Panc1 (cell line): ENCODE measurements at places on chromosomes 6 and 20.

DNA sequence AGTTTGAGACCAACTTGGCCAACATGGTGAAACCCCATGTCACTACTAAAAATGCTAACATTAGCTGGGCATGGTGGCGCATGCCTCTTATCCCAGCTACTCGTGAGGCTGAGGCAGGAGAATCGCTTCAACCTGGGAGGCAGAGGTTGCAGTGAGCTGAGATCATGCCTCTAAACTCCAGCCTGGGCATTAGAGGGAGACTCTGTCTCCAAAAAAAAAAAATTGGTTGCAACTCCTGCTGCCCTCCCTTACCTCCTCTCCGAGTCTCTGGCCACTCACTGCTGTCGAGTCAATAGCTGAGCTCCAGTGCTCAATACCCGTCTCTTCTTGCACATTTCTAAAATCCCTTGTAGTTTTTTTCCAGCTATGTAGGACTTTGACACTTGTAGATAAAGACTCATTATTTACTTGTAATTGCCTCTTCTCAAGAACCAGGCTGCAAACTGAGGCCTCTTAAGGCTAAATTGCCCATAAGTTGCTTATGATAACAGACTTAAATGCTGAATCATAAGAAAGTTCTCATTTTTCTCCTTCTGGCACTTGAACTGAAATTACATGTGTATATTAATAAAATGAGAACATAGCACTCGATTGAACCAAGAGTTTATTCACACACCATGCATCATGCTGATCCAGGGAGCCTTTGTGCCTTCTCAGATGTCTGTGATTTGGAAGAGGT, 13.8 kb downstream of the HECA start:
- no peak for DNase-seq

DNA sequence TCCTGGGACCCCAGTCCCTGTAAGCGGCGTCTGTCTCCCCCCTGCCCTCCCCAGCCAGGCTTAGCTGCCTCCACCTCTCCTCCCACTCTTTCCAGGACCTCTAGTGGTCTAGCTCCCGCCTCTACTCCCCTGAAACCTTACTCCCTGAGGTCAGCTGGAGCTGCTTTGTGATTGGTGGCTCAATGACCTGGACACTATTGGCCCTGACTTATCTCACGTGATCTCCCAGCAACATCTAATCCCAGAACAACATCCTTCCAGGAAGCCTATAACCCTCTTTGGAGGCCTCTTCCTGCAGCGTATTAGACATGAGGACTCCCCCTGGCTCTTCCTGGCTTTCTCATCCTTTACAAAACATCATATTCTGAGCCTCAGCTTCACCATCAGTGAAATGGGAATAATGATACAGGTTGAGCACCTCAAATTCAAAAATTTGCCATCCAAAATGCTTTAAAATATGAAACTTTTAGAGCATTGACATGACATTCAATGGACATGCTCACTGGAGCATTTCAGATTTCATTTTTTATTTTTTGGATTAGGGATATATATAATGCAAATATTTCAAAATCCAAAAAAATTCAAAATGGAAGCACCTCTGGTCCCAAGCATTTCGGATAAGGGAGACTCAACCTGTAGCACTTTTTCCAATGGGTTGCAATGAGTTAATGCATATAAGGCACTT, 16.3 kb upstream of the SRC start:
- no peak for DNase-seq

DNA sequence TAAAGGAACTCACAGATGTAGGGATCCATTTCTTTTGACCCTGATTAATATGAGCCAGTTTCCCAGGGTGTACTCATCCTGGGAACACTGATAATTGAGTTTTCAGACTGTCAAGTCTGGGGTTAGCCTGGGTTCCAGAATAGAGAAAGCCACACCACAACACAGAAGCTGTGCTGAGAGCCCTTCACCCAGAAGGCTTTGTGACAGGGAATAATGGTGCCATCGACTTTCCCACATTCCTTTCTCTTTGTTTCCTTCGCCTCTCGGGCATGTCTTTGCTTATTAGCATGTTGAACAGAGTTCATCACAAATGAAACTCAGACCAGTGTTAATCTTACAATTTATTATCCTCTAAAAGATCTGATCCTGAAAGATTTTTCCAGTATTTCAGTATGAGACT, 95.0 kb downstream of the TCP11 start:
- no peak for DNase-seq

- no peak for DNase-seq
These were observed 191.6 kb downstream of the HAO1 start for GRCh38 chr20:7748624-7749023.

DNA sequence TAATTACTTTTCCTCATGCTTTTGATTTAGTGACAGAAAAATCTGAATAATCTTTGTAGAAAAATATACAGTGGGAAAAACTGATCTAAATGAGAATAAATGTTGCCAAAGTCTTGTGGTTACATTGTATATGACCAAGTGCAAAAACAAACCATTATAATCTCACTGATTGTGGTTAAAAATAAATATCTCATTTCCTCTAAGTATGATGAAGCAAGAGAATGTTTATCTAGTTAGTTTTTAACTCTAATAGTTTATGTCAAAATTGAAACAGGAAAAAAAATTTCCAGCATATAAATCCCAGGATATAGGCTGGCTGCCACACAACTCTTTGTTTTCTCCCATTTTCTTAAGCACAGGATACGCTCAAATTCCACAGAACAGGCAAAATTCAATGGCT, 392.7 kb upstream of the ID4 start:
- DNase-seq: no peak

DNA sequence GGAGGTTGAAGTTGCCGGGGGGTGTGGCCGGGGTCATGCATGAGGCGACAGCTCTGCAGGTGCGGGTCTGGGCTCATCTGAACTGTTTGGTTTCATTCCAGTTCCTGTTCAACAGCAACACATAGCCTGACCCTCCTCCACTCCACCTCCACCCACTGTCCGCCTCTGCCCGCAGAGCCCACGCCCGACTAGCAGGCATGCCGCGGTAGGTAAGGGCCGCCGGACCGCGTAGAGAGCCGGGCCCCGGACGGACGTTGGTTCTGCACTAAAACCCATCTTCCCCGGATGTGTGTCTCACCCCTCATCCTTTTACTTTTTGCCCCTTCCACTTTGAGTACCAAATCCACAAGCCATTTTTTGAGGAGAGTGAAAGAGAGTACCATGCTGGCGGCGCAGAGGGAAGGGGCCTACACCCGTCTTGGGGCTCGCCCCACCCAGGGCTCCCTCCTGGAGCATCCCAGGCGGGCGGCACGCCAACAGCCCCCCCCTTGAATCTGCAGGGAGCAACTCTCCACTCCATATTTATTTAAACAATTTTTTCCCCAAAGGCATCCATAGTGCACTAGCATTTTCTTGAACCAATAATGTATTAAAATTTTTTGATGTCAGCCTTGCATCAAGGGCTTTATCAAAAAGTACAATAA, 72.5 kb downstream of the PTPN1 start:
- DNase-seq: no peak

GRCh38 chr6:38543022-38543421, 96.7 kb downstream of the BTBD9 start:
- no peak for DNase-seq

- no peak for DNase-seq
These were observed 217.1 kb downstream of the ALDH8A1 start for GRCh38 chr6:134732763-134733162.

GRCh38 chr20:47262365-47263013, 94.0 kb downstream of the ZMYND8 start:
- no peak for DNase-seq

GRCh38 chr20:39108746-39109145, 146.6 kb downstream of the DHX35 start:
- DNase-seq: no peak

DNA sequence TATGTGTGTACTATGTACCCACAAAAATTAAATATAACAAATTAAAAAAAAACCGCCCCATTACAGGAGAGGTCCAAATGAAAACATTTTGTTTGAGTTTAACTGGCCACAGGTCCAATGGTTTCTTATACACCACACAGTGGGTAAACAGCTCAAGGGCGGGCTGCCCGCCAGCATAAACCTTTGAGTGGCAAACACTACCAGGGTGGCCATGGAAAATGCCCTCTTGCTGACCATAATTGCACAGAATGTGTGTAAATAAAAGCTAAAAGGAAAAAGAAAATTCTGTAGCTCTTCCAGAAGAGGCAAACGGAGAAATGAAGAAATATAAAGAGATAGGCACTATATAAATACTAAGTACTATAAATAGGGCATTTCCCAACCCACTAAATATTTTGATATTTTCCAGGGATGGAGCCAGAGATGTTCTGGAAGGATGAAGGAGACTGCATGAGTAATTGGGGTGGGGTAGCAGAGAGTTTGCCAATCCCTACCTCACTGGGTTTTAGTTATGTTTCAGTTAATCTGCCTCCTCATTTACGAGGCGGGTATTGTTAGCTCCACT, 1.1 kb upstream of the CDC5L start:
- DNase-seq: no peak

DNA sequence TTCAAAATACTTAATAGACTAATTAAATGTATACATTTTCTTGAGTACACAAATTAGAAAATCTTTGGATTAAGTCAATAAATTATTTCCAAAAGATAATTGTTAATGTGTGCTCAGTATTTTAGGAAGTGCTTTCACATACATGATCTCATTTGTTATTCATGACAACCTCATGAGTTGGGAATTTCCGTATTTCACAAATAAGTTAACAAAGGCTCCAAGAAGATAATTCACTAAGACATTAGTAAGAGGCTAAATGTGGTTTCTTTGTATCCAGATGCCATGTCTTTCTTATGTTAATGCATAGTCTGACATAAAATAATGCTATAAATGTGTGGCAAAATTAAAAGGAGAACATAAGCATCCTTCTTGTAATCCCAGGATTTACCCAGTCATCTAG, 79.5 kb upstream of the TCF21 start:
- DNase-seq: no peak

DNA sequence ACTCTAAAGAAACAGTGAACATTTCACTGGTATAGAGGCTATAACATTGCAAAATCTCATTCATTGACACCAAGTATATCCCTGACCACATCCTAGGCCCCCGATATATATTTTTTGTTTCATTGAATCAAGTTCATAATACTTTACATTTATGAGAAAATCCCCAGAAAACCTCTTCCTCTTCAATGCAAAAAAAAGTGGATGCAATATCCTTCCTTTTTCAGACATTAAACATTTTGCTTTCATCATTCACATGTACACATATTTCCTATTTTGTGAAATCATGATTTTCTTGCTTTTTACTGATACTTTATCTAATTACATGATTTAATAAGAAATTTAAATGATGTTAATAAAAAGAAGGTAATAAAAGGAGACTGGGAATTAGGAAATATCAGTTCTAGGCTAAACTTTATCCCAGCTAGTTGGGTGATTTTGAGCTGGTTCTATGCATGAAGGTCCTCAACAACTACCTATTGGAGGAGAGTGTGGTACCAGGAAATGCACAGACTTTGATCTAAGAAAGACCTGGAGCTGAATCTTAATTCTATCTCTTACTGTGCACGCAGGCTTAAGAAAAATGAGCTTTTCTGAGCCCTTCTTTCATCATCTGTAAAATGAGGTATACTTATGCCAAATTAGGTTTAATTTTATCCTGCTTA, 4.9 kb downstream of the SYNE1 start:
- no peak for DNase-seq
